Activated CD4-positive, alpha-beta memory T cell treated with anti-CD3 and anti-CD28 coated beads, Interleukin-2, amount 10 ng/mL, durations not matched to agents 7 days and 5 days (primary cell): ENCODE measurements at places on chromosomes 11 and 22. TPM values are rescaled to one million over a fixed set of nuclear protein-coding genes. Genes with fewer than 3 reads are reported as not detected.

Gene CD81
- total RNA-seq, result 192 TPM

Gene HBG1
- total RNA-seq, result not detected

Gene ACR
- not detected for total RNA-seq

Gene DDX6
- 155 TPM for total RNA-seq

Gene TMEM258
- 192 TPM for total RNA-seq

Gene USH1C
- not detected for total RNA-seq

Gene CD3G
- 223 TPM for total RNA-seq
